Activated effector memory CD4-positive, alpha-beta T cell treated with Interleukin-2 at 50 U/mL for 16 hours (primary cell): ENCODE measurements at places on chromosomes 6 and 20.

- DNase-seq, result no peak
Observed at GRCh38 chr6:3910106-3910663, 61.0 kb downstream of the FAM50B start.

DNA sequence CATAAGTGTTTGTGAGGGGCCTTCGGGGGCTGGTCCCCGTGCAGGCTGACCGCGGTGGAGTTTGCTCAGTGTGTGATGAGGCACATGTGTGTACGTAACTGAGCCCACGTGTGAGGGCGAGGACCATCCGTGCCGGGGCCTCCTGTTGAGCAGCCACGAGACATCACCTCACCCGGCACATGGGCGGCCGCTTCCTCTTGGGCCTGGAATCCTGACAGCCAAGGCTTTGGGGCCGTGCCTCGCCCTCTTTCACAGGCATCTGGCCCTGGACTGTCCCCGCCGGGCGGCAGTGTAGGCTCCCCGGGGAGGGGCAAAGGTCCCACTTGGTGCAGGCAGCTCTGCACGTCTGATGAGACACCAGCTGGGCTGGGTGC lies 202.3 kb downstream of the DLL1 start:
- DNase-seq, result peak; percentile 18

DNA sequence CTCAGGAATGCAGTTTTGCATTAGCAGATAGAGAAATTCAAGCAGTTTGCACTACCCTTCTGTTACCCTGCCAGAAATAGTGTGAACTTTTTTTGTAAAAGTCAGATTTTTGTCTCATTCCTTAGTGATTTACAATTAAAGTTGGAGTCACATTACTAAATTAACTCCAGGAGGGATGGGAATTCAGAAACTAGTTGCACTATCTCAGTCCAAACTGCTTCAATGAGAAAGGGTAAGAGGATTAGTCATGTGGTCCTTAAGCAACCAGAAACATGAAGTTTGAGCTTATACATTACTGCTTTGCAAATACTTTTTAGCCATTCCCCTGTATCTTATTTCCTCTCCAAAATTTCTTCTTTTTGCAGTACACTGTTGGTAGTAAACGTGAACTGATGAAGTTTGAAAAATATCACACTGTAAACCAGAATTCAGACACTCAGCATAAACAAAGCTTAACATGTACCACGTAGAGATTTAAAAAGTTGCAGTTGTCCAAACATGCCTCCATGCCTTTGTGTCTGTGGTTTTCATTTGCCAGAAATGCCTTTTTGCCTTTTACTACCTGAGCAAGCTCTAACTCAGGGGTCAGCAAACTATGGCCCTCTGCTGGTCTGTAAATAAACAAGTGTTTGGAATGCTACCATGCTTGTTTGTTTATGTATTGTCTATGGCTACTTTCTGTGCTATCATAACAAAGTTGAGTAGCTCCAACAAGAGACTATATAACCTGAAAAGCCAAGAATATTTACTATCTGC lies 49.7 kb downstream of the TP53INP2 start:
- DNase-seq, result no peak

DNA sequence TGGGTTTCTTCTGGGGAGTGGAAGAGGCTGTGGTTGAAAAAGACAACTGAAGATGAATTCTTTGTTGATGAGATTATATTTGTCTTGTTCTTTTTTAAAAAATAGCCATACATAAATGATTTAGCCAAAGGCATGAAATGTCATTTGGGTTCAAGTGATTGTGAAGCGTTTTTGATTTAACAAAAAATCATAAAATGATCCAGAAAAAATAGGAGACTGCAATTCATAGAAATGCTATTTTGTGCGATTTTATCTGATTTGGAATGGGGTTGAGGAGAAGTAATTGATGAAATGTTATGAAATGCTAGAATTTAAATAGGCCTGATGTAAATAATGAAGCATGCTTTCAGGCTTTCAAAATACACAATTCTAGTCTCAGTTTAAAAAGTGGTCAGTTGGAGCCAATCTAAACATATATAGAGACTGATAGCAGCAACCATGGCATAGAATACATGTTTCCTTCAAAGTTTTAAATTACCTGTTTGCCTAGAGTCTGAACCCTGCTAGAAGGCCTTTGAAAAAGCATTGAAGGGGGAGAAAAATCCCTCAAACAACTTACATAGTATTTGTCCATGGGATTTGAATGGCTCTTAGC lies 21.8 kb downstream of the PFDN4 start:
- DNase-seq, result no peak

GRCh38 chr20:7695051-7695495 lies 245.2 kb downstream of the HAO1 start:
- no peak for DNase-seq
